Endodermal cell (in vitro differentiated cells): ENCODE measurements at places on chromosomes 2 and 18.
A peak's percentile ranks its signal among the peaks of the same experiment; 100 is the strongest.

GRCh38 chr2:222939208-222939856, 78.5 kb downstream of the ACSL3 start:
- peak; percentile 95 for DNase-seq

DNA sequence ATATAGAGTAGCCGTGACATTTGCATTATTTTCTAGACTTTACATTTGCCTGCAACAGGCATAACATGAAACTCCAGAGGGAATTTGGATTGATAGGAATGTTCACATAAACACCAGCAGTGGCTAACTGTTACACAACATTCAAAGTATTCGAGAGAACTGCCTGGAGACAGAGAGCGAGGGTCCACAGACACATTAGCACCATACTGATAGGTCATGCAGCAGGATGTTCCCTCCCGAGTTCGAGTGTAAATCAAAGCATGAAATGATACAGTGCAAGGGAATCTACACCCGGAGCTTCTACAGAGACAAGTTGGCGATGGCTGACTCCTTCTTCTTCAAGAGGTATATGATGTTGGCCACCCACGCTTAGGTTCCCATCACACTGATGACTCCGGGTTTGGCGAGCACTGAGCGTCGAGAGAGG, 89.5 kb downstream of the COL6A3 start:
- no peak for DNase-seq

GRCh38 chr2:240954436-240955305, 43.7 kb upstream of the SNED1 start:
- peak; percentile 40 for DNase-seq

- DNase-seq, result no peak
Measured at GRCh38 chr2:152165780-152166179, 9.8 kb downstream of the STAM2 start.

- DNase-seq, result no peak
Measured at GRCh38 chr2:105034170-105034569, 3.7 kb upstream of the MRPS9 start.

- no peak for DNase-seq
Measured at GRCh38 chr2:134217924-134218323, 35.9 kb upstream of the MGAT5 start.

DNA sequence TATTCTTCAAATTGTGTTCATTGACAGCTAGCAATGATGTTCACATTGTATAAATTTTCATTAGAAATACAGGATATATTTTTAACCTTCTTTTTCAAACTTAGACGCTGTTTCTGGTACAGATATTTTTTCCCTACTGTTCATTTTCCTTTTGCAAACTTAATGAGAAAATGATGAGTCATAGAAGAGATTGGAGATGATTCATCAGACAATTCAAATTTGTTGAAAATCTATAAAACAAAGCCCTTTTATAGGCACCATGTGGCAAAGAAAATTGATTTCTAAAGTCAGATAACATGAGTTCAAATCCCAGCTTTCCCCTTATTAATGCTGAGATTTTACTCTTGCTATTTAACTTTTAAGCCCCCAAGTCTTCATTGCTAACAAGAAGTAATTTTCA, 728.8 kb upstream of the DDX18 start:
- DNase-seq, result no peak

DNA sequence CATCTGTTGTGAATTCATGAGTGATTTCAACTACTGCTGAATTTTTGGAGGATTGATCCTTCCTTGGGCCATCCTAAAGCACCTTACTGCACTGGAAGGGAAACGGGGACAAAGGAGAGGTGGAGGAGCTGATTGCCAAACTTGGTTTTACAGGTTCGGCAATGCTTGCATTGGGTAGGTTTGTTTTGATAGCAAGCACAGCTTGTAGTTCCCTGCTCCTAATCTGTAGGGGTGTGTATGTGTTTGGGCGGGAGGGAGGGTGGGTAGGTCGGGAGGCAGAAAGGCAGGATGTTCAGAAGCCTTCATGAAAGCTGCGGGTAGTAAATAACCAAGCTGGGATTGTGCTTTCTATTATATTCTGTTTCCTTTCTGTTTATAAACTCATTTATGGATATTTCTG, 24.6 kb downstream of the PHLPP1 start:
- no peak for DNase-seq

DNA sequence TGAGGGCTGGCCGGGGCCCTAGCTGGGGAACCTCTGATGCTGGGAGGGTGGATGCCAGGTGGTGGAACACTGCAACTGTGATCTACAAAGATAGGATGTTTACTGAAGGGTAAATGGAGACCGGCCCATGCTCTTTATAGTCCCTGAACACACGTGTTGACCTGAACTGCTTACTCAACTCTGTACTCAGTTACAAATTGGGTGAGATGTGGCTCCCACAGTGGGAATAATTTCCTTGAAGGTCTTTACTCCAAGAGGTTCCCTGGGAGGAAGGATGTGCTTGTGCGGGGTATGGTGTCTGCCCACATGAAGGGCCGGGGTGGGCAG, 254.1 kb downstream of the PRKCE start:
- DNase-seq, result no peak

DNA sequence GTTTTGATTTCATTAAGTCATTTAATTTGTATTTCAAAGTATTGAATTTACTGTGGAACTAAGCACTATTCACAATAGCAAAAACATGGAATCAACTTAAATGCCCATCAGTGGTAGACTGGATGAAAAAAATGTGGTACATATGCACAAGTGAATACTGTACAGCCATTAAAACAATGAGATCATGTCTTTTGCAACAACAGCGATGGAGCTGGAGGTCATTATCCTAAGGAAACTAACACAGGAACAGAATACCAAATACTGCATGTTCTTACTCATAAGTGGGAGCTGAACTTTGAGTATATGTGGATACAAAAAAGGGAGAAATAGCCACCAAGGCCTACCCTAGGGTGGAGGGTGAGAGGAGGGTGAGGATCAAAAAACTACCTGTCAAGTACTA, 164.4 kb downstream of the BABAM2 start:
- DNase-seq, result no peak

GRCh38 chr2:9753276-9753600, 90.0 kb upstream of the TAF1B start:
- peak; percentile 64 for DNase-seq

DNA sequence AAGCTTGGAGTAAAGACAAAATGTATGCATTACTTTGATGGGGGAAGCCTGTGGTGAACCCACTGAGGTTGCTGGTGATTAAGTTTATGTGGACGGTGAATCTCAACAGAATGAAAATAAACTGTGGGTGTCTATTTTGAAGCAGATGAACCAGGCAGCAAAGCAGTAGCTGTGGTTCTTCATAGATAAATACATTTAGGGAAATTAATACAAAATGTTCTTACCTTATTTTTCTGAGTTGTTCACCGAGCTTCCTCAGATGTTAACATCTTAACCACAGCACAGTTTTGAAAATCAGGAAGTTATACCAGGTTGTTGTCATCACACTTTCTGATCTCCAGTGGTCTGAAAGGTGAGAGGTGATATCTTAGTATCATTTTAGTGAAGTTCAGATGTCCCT, 53.9 kb downstream of the NCK2 start:
- no peak for DNase-seq

DNA sequence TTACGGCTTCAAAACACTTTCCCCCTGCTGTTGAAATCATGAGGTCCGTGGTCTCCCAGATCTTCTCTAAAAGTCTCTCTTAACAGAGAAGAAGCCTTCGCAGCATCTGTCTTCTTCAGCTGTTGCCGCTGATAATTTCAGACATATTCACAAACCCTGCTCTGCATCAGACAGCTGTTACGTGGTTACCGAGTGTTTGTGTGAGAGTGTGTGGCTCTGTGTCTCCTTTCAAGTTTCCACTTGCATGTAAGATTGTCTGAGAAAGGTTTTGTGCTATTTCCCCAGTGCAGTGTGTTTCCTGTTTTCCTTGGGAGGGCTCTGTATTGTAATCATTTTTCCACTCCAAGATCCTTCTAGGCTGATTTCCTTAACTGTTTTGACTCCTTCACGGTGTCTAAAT, 32.8 kb downstream of the MAIP1 start:
- no peak for DNase-seq

- no peak for DNase-seq
Measured at GRCh38 chr18:13107074-13107473, 111.5 kb upstream of the LDLRAD4 start.

DNA sequence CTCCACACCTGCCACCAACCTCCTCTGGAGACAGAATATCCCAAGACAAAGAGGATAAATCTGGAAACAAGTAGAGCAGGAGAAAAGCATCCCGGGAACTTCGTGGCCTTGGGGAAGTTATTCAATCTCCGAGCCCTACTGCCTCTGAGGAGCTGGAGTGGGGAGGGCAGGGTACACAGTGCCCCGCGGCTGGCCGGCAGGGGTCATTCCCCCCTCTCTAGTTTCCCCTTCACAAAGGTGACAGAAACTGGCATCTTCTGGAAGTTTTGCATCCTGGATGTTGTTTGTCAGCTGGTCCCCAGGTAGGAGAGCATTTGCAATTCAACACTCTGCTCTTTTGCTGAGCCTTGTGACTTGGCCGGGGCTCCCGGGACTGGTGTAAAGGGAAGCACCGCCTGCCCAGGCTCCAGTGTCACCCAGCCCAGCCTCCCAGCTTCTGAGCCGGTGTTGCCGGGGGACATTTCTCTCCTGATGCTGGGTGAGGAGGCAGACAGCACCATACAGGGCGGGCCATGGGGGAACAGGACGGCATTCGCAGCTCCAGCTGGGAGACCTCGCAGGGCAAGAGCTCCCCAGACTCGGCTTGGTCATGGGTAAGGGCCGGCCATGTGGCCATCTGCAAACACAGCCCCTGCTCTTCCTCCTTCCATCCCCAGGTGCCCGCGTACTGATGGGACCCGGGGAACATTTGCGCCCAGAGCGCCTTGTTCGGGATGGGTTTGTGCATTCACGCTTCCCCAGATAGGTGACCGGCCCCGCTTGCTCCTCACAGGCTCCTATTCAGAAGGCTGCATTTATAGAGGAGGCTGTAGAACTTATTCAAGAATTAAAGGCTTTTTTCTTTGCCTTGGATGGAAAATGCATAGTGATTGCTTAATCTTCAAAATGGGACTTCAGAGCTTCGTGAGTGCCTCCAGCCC, 7.4 kb upstream of the NTSR2 start:
- peak; percentile 83 for DNase-seq

GRCh38 chr2:85011098-85011497, 40.1 kb downstream of the KCMF1 start:
- DNase-seq, result no peak

DNA sequence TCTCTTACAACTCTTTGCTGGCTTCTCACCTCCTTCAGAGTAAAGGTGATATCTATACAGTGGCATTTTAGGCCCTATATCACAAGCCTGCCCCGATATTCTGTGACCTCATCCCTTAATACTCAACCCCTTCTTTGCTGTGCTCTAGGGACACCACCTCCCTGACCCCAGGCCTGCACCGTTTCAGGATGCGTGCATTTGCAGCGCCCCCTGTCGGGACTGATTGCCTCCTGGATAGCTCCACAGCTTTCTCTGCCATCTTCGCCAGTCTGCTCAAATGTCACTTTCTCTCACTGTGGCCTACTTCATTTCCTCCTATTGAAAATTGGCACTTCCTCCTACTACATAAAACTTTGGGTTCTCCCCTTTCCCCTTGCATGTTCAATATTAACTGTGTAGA, 289.6 kb downstream of the SOCS6 start:
- DNase-seq, result peak; percentile 93

GRCh38 chr2:76193089-76193488, 482.4 kb upstream of the GCFC2 start:
- no peak for DNase-seq

DNA sequence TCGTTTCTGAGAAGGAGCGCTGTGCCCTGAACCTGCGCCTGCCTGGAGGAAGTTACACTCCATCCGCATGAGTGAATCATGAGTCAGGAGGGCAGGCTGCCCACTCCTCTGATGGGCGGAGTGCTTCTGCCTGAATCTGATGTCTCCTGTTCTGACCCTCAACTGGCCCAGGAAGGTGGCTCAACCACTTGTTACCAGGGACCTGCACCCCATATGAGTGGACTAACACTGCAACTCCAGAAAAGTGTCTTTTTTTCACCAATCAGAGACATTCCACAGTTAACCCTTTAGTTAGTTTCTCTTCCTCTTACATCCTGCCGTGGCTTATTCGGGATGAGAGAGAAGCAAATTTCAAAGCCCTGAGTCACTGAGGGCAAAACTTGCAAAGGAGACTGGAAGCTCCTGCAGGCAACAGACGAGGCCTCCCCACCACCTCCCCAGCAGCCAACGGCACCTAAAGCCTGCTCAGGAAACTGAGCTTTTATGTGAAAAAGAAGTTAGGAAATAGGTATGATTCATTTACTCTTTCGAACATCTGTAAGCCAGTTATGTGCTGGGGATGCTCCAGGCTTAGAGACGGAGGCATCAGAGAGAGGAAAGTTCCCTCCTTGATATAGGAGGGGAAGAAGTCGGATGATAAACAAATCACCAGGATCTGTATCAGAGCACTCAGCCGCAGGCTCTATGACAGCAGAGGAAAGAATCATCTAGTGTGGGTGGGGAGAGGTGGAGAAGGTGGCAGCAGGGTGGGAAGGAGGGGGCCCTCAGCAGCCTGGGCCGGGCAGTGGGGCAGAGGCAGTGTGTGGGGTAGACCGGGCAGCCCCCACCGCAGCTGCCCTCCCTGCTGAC, 30.9 kb downstream of the MBP start:
- peak; percentile 83 for DNase-seq

DNA sequence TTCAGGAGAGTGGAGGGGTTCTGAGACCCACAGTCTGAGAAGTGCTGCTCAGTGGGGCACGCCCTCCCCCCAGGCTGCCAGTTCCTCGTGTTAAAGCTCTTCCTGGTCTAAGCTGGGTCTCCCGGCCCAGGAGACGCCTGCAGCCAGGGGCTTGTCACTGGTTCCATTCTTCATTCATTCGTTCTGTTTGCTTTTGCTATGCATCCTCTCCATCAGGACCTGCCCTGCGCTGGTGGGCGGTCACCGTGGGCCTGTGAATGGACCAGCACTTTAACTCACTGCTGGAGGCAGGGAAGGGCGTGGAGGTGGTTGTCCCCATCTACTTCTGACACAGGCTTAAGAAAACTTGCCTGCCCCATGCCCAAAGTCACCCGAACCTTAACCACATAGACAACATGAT, 272.8 kb upstream of the HDAC4 start:
- no peak for DNase-seq

DNA sequence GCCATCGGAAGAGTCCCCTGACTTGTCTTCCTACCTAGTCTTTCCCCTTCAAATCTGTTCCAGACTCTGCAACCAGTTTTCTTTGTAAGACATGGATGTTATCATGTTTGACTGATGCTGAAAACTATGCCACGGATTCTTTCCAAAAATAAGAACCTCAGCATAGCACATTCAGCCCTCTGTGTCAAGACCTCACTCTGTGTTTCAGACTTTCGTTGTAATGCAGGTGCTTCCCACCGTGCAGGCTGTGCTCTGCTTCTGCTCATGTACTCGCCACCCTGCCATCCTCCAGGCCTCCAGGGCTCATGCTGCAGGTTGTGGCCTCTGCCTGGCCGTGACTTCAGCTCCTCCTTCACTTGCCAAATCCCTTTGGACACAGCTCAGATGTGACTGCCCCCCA, 347.0 kb upstream of the RAB12 start:
- DNase-seq, result no peak

- DNase-seq, result no peak
Measured at GRCh38 chr2:150624001-150624401, 136.5 kb upstream of the RND3 start.

- peak; percentile 30 for DNase-seq
Measured at GRCh38 chr2:30780776-30781330, 26.4 kb downstream of the CAPN13 start.
